Right ventricle myocardium inferior (tissue), 1 donor: ENCODE measurements at places on chromosomes 1 and 21.
A peak's percentile ranks its signal among the peaks of the same experiment; 100 is the strongest.

DNA sequence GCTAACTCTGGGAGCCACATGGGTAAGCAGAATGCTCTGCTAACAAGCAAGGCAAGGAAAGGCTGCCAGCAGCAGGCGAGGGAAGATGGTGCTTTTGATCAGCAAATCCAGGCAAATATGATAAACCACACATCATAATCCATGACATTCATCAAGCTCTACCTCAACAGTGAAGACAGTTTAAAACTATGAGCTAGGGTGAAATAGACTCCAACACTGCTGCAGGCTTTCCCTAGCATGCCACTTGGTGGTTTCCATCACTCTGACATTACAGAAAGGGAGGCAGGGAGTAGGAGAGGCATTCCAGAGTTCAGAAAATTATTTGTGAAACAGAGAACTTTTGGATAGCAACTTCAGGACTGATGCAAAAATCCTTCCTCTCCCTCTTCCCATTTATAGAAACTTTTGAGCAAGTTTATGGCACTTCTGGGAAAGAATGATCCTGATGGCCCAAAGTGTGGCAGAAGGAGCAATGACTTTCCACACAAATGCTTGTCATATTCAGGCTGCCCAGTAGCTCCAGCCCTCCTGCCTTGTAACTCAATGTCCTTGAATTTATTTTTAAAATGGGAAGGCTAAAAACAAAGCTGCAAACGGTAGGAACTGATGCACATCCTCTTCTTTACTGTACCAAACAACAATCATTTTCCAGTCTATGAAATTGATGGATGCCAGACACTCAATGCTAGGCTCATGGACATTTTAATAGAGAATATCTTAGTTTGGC, 70.8 kb downstream of the SMYD2 start:
- no peak for DNase-seq

GRCh38 chr1:117110774-117111173, 10.8 kb downstream of the TRIM45 start:
- no peak for DNase-seq

- DNase-seq, result peak; percentile 94
Observed at GRCh38 chr1:91885716-91886506, at the start of gene TGFBR3. Gene TGFBR3 (minus strand): TSS chr1:91886151. CDS start chr1:91861531, 24,620 bp downstream.

DNA sequence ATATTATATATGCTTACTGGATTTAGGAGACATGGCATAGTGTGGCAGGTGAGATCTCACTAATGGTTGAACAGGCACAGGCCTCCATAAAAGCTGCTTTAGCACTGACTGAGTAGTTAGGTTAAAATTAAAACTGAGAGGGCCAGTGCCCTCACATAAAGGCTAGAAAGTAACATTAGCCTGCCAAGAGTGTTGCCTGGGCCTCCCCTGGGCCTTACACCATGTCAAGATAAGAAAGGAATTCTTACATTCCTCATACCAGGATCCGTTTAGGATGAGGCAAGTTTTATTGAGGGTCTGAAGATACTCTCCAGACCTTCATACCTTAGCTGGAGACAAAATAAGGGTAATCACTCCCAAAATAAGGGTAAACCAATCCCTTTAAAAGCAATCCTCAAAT, 1011.8 kb downstream of the PLA2G4A start:
- DNase-seq, result no peak

GRCh38 chr1:15256584-15256983, 9.6 kb downstream of the FHAD1 start:
- DNase-seq, result no peak

GRCh38 chr1:106276871-106277270, 779.6 kb upstream of the PRMT6 start:
- DNase-seq, result no peak

GRCh38 chr1:114854693-114855320, at the start of gene SYCP1:
Gene SYCP1 (plus strand): TSS chr1:114854863. CDS start chr1:114855465, 602 bp downstream.
- DNase-seq, result no peak

GRCh38 chr1:115280064-115280463, 58.0 kb downstream of the NGF start:
- no peak for DNase-seq

- DNase-seq, result no peak
Observed at GRCh38 chr1:248696261-248696660, 6.3 kb downstream of the OR14I1 start.

GRCh38 chr21:28669971-28670653, 322.6 kb downstream of the LTN1 start:
- DNase-seq, result no peak

GRCh38 chr1:171972846-171973245, 131.5 kb downstream of the DNM3 start:
- no peak for DNase-seq

DNA sequence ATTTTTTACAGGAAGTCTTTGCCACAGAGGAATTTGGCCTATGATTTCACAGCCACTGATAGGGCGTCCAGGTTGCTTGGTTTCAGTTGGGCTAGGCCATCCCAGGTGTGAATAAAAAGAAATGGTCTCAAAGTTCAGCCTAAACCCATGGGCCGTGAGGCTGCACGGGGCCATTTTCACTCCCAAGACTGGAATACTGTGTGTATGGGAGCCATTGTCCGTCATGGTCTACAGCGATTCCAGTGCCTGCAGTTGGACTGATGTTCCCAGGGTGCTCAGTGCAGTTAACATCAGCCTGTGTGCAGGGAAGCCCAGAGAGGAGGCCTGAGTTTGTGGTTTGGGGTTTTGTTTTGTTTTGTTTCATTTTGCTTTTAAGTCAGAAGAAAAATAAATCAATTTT, 133.2 kb downstream of the ADSS2 start:
- no peak for DNase-seq

DNA sequence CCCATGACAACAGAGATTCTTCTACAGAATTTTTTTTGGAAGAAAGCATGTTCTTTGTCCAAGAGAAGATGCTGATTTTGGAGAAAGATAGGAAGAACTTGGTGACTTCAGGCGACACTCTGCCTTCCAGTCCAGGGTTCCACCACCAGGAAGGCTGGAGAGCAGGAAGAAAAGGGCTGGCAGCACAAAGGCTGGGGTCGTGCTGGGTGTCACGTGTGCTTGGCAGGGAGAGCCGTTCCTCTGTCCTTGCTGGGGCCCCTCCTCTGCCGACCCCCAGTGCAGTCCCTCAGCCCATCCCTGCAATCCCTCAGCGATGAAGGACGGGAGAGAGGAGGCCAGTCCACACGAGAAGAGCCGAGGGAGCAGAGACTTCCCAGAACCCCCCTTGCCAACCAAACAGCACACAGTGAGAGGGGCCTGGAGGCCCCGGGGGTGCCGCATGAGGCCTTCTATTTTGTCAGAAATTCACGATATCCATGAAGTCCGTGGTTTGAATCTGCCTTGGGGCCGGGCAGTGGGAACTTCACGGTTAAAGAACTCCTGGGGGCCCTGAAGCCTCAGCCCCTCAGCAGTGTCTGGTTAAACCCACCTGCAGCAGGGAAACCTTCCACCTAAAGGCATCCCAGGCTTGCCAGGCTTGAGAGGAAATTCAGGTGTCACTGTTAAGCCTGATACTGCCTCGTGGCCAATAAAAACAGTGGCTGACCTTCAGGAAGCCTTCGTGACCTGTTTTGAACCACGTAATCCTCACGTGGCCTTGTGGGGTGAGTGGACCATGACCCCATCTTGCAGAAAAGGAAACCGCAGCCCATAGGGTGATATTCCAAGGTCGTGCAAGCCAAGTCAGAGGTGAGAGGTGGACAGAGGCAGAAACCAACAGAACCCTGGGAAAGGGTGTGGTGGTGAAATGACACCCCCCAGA, 3.4 kb downstream of the KRTAP10-12 start:
- no peak for DNase-seq

DNA sequence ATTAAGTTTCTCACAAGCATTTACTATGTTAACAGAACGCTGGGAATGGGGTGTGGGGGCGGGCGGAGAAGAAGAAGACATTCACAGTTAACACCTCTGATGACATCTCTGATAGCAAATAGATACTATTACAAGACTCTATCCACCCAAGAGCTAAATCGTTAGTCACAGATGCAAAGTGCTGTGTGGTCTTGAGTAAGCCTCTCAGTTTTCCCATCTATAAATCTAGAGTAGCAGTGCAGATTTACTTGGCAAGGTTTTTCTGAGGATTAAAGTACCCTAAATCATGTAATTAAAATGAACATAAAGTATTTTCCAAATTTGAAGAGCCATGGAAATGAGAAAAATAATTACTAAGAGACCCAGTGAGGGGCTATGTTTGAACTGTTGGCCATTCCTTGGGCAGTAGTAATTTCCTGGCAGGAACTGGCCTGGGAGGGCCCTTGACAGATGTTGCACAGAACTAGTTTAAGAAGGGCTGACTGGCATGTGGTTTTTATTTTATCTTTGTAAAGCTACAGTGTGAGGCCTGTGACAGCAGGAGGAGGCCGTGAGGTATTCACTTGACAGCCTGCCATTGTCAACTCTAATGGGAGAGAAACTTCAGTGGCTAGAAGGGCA, 58.7 kb upstream of the APOBEC4 start:
- no peak for DNase-seq

GRCh38 chr1:36365381-36365780, 20.3 kb downstream of the STK40 start:
- DNase-seq, result peak; percentile 84
